Stimulated activated CD8-positive, alpha-beta memory T cell treated with anti-CD3 and anti-CD28 coated beads, Interleukin-15, amount 100 ng/mL, for 1 hour (primary cell): ENCODE measurements at places on chromosomes 5 and 9.

DNA sequence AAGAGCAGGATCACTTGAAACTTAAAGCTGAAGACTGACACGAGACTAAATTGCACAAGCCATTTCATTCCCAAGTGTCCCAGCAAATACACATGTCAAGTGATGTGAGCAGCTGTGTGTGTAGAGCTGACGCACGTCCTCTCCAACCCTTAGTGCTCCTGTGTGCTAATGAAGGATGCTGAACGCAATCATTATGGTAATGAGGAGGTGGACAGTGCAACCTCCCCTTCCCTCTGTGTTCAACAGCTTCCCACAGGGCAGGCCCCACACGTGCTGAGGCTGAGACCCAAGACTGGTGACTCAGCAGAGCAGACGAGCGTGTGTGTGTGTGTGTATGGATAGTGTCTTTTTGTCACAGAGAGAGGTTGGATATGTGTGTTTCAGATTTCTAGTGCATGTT lies 702.1 kb downstream of the SEMA5A start:
- DNase-seq: no peak

GRCh38 chr9:6305954-6306563 lies 22.1 kb upstream of the TPD52L3 start:
- DNase-seq: no peak

- no peak for DNase-seq
Observed at GRCh38 chr9:115591584-115591984, 473.6 kb upstream of the TNC start.

DNA sequence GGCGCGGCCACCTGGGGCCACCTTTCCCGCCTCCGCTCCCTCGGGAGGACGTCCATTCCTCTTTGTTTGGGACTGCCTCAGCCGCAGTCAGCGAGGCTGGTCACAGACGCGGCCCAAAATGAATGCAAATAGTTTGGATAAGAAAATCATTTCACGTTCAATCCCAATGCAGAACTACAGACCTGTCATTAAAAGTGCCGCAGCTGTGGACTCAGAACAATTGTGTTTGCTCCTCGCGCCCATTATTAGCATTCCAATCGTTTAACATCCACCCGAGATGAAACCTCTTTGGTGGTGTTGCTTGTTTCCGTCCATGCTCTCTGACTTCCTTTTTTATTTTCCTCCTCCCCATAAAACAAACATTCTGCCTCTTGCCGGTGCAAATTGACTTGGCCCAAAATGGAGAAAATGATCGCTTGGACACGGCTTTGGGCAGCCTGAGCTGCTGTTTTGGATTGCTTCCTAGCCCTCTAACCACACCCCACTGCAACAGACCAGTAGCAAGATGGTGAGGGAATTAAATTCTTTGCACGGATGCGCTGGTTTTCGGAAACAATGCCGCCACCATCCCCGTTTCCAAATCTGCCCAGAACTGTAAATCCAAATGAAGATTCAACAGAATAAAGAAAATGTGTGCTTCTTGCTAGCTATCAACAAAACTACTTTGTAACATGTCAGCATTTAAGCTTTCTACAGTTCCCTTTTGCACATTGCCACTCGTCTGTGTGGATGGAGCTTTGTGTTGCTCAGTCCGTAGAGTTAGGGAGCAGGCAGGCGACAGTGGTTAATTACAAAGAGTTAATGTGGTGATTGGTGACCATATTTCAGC lies 784 bp downstream of the NLN start:
- no peak for DNase-seq

DNA sequence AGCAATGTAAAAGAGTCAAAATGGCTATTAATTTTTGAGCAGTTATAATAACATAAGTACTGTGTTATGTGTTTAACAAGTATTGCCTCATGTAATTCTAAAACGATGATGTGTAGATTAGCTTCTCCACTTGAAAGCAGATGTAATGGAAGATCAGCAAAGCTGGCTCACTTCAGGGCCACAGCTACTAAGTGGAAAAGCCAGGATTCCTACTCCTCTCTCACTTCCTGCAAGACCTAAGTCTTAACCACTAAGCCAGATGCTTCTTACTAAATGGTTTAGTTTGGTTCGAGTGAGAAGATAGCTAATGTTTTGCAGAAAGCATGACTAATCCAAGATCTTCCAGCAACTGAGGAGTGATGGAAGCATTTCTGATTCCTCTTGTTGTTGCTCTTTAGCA lies 15.7 kb upstream of the TNC start:
- no peak for DNase-seq

- no peak for DNase-seq
Observed at GRCh38 chr9:8857926-8858595, 1058.5 kb upstream of the DMAC1 start.

DNA sequence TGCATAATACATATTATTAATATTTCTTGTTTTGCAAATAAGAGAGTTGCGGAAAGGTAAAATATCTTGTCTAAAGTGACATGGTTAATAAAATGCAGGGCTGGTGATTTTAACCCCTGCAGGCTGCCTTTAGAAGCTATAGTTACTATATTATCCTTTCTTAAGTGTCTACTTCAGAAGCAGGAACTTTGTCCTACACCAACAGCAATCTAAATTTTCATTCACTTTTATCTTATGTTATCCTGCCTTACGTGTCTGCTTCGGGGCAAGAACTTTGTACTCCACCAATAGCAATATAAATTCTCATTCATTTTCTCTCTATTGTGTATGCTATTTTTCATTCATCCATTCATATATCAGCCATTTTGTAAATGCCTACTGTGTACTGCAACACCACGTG lies 719.5 kb downstream of the TLR4 start:
- DNase-seq: no peak
